ENCODE measurements at places on chromosomes 1 and 21.

GRCh38 chr1:230682274-230682673 lies 31.6 kb downstream of the AGT start:
- no peak for DNase-seq

DNA sequence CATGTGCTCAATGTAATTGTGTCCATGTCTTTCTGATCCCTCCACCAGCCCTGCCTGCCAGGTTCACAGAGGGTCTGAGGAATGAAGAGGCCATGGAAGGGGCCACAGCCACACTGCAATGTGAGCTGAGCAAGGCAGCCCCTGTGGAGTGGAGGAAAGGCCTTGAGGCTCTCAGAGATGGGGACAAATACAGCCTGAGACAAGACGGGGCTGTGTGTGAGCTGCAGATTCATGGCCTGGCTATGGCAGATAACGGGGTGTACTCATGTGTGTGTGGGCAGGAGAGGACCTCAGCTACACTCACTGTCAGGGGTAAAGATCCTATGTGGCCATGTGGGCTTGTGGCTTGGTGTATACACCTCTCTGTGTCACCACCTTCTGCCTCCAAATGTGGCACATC lies 91.4 kb downstream of the OBSCN start:
- DNase-seq = no peak

GRCh38 chr1:4700801-4701200 lies 46.4 kb downstream of the AJAP1 start:
- no peak for DNase-seq

DNA sequence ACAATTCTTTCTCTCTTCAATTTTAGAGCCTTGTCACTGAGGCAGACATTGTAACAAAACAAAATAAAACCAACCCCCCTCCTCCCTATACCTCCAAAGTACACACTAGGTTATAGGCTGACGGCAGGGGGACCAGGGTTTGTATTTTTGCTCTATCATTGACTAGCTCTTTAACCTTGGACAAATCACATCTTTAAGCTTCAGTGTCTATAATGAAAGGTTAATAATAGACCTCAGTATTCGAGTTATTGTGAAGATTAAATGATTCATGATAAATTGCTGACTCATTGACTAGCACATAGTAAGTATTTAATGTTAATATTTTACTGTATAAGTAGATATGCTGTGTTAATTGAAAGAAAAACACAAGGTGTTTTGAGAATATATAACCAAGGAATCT lies 1267.6 kb upstream of the ADGRL2 start:
- no peak for DNase-seq

All from stimulated activated CD4-positive, alpha-beta T cell treated with anti-CD3 and anti-CD28 coated beads, Interleukin-1b, Interleukin-23, amount 100 ng/mL, for 4 hours (primary cell).